ENCODE measurements at places on chromosomes 11 and 22.

DNA sequence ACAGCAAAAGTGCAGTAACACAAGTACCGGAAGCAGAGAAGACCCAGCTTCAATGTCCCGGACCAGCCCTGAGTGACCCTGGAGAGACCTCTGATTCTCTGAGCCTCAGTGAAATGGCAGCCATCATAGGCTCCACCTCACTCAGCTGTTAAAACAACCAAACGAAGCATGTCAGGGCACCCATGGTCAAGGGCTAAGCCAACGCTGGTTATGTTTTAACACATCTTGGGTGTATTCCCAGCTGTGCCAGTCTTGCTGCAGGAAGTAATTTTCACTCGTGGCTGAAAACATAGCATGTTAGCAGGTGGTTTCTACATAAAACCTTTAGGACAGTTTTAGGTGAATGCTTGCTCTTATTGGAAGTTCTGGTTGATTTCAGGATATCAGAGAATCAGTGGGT lies 30.9 kb downstream of the LMO2 start:
- no peak for DNase-seq

- peak; percentile 25 for DNase-seq
These were observed 3.2 kb upstream of the MRPL23 start for GRCh38 chr11:1943977-1944376.

- peak; percentile 36 for DNase-seq
These were observed 7.6 kb downstream of the NECTIN1 start for GRCh38 chr11:119721129-119722120.

DNA sequence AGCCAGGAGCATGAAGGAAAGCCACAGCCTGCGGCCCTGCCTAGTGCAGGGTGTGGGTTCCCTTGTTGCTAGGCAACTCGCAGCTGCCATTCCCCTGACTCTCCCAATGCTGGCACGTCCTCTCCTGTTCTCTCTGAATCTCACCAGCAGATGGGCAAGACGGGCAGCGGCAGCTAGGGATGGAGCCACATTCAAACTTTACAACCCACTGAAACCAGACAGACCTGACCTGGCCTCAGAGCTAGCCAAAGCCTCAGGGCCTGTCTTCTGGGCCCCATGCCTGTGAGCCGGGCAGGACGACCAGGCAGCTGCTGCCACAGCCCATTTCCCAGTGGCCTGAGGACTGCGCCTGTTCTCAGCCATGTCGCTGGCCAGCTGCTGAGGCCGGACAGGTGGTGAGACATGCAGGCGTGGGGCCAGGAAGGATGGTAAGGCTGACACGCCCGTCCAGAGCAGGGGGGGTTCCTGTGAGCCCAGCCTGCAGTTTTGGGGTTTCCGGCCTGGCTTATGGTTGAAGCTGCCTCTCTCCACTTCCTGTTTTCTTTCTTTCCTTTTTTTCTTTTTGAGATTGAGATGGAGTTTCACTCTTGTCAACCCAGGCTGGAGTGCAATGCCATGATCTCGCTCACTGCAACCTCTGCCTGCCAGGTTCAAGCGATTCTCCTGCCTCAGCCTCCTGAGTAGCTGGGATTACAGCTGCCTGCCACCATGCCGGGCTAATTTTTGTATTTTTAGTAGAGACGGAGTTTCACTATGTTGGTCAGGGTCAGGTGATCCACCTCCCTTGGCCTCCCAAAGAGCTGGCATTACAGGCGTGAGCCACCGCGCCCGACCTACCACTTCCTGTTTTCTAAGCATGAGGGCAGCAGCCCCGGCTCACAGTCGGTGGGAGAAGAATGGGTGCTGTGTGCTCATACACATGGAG lies 4.1 kb downstream of the SUN2 start:
- DNase-seq, result no peak

GRCh38 chr11:5102246-5102645 lies 32.9 kb downstream of the OR52E1 start:
- no peak for DNase-seq

- DNase-seq, result no peak
These were observed 40.1 kb upstream of the CARD18 start for GRCh38 chr11:105179542-105180278.

- DNase-seq, result peak; percentile 78
These were observed 6.5 kb downstream of the PACS1 start for GRCh38 chr11:66076561-66076960.

- DNase-seq, result no peak
These were observed 73.1 kb downstream of the ZNRF3 start for GRCh38 chr22:28956506-28956905.

- DNase-seq, result no peak
These were observed 77.3 kb downstream of the PIWIL3 start for GRCh38 chr22:24697172-24697571.

DNA sequence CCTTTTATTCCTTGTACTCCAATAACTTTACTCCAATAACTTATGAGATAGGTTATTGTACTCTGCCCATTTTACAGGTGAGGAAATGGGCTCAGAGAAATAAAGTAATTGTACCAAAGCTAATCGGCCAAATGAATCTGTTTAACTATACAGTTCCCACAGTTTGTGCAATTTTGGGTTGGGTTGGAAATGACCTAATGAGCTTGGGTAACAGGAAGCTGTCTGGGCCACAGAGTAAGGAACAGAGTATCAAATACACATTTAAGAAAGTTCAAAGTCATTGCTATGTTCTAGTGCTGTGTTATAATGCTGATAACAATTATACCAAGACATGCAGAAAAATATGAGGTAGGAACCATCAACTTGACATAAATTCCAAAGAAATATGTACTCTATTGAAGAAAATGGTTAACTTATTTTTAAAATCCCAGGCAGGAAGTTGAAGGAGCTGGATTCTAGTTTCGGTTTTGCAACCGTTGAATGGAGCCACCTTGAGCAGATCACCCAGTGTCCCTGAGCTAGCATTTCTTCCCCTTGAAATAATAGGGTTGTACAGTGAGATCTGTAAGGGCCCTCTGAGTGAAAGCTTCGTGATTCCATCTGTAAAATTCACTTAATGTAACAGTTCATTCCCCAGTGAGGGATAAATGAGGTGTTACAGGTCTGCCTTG lies 360.9 kb upstream of the NARS2 start:
- peak; percentile 6 for DNase-seq

DNA sequence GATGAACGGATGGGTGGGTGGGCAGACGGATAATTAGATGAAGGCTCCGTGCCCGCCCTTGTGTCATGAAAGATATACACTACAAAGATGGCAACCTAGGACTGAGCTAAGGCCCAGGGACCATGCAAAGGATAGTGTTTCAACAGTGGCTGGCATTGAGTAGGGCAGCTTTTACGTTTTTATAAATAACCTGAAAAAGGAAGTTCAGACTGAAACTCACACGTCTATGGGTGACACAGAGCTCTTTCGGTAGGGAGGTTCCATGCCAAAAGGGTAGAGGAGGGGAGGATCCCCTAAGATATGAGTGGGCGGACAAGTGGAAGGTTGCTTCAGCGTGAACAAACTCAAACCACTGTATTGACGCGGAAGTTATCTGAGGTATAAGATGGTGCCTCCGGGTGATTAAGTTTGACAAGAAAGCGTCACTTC lies 90.5 kb downstream of the UBASH3B start:
- no peak for DNase-seq

DNA sequence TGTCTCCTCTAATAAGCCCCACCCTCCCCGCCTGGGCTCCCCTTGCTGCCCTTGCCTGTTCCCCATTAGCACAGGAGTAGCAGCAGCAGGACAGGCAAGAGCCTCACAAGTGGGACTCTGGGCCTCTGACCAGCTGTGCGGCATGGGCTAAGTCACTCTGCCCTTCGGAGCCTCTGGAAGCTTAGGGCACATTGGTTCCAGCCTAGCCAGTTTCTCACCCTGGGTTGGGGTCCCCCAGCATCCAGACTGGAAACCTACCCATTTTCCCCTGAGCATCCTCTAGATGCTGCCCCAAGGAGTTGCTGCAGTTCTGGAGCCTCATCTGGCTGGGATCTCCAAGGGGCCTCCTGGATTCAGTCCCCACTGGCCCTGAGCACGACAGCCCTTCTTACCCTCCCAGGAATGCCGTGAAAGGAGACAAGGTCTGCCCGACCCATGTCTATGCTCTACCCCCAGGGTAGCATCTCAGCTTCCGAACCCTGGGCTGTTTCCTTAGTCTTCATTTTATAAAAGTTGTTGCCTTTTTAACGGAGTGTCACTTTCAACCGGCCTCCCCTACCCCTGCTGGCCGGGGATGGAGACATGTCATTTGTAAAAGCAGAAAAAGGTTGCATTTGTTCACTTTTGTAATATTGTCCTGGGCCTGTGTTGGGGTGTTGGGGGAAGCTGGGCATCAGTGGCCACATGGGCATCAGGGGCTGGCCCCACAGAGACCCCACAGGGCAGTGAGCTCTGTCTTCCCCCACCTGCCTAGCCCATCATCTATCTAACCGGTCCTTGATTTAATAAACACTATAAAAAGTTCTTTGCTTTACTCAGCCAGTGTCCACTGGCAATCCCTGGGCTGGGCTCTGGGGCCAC lies 14.4 kb downstream of the TSKU start:
- DNase-seq, result no peak

- DNase-seq, result no peak
These were observed 30.8 kb upstream of the SORL1 start for GRCh38 chr11:121421149-121421901.

DNA sequence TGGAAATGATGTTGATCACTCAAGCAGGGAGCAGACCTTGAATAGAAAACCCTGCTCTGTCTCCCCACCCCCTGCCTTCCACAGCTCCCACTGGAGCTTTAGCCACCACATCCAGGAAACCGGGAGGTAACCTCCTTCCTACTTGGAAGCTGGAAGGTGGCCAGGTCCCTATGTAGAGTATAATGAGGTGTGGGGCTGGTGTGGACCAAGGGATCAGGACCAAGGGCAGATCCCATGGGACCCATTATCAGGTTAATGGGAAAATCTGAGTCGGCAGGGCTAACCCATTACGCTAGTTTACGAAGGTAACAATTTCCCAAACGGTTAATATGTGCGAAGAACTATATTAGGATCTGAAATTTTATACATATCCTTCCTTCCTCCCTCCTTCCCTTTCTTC lies 321.9 kb downstream of the MIAT start:
- DNase-seq, result no peak

DNA sequence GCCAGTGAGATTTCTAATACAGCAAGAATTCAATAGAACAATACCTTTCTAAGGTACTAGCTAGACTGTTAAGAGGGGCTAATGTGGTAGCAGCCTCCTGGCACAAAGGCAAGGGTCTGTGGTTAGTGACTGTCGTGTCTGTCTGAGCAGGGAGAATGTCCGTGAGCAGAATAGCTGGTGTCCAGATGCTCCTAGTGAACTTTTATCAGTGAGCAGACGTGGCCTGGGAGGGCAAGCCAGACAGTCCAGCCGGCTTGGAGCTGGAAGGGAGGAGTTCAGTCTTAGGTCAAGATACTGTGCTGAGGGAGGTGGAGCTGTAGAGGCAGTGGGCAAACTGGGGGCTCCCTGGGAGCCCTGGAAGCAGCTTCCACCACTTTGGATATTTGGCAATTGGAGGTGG lies 138.6 kb downstream of the TEAD1 start:
- no peak for DNase-seq

DNA sequence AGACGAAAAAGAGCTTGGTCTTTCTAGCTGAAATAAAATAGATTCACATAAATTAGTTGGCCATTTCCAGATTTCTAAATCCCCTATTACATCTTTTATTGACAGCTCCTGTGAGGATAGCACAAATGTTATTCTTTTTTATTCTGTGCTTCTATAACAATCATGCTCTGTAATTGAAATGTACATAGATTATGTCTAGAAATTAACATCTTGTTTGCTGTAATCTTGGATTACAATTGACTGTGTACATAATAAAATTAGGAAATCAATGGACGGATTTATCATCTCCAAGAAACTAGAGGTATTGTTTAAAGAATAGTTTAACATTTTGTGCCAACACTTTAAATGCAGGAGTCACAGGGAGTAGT lies 31.2 kb downstream of the IMMP1L start:
- no peak for DNase-seq

- DNase-seq, result no peak
These were observed 1122.3 kb downstream of the BRD1 start for GRCh38 chr22:48705159-48705916.

- no peak for DNase-seq
These were observed 147.5 kb downstream of the TMEM135 start for GRCh38 chr11:87185228-87185627.

GRCh38 chr11:120180551-120181232 lies 30.1 kb upstream of the OAF start:
- DNase-seq, result peak; percentile 31

GRCh38 chr11:46906609-46907041 lies 11.7 kb downstream of the LRP4 start:
- DNase-seq, result no peak

- DNase-seq, result peak; percentile 74
These were observed 55.3 kb upstream of the CCDC188 start for GRCh38 chr22:20205964-20206708.

DNA sequence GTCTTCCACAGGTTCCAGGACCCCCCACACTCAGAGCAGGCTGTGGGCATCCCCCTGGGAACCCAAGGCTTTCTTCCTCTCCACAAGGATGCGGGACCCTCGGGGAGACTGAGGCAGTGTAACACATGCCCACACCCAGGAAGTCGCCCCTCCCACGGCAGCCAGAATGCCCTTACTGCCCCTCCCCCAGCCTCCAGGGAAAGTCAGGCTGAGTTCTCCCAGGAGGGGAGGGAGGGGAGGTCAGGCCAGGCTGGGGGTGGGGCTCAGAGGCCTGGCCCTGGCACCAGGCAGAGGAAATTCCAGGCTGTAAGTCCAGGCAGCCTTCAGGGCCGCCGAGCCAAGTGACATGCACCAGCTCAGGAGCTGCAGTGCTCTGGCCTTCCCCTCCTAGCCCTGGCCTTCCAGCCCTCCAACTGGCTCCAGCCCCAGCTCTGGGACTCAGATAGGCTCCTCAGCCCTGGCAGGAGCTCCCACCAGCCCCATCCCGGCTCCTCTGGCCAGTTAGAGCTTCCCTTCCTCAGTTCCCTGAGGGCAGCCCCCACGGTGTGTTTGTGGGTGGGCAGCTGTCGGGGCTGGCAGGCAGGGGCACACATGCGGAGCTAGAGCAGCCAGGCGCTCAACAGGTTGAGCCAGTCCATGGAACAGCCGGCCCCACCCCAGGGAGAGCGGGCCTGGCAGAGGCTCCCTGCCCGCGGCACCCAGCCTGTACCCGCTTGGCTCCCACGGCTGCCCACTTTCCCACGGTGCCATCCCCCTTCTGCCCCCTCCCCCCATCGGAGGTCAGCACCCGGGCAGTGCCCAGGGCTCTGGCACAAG lies 3.6 kb downstream of the BCL9L start:
- peak; percentile 91 for DNase-seq

DNA sequence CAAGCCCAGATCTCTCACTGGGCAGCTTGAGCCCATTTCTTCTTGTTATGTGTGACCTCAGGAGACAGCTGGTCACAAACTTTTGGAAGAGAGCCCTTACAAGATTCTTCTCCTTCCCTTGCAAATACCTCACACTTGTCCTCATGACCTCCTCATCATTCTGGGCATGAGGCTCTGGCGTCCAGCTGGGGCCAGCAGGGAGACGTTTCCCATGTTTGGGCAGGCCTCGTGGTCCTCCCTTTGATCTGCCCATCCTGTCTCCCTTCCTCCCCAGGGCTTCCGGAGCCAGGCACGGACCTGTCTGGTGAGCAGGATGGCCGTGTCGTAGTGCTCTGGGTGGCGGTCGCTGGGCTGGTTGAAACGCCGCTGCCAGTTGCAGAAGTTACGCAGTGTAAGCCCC lies 9.7 kb downstream of the ADAMTS8 start:
- peak; percentile 80 for DNase-seq

Data from AG10803 (cell line).